DMS79 treated with DMSO at 0.1 percent for 48 hours (cell line): ENCODE measurements at places on chromosomes 6 and 20.

- no peak for DNase-seq
Observed at GRCh38 chr20:14758356-14758755, 420.9 kb upstream of the FLRT3 start.

DNA sequence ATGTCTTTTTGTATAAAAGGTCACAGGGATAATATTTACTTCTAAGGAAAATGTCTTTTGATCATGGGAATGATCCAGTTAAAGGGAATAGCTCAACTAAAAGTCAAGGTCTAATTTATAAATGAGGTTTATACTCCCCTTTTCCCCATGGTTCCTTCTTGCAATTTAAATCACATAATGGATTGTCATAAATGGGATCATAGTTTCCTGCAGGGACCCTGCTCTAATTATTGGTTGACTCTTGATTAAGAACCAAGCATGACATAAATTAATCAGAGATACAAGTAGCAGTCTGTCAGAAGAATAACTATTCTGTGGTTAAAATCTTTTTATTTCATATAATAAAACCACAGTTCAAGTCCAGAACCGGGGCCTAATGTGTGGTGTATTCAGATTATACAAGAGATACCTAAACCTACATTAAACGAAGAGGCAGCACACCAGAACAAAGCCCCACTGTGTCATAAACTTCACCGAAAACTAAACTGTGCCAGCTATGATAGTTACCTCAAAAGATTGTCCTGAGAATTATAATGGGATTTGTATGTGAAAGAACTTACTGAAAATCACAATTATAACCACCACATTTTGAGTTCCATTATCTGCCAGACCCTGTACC is 43.0 kb upstream of the CD83 start:
- DNase-seq = no peak

GRCh38 chr20:31606804-31607639 is 1.9 kb downstream of the ID1 start:
- peak; percentile 81 for DNase-seq

GRCh38 chr6:168581706-168582105 is 140.7 kb downstream of the SMOC2 start:
- no peak for DNase-seq

DNA sequence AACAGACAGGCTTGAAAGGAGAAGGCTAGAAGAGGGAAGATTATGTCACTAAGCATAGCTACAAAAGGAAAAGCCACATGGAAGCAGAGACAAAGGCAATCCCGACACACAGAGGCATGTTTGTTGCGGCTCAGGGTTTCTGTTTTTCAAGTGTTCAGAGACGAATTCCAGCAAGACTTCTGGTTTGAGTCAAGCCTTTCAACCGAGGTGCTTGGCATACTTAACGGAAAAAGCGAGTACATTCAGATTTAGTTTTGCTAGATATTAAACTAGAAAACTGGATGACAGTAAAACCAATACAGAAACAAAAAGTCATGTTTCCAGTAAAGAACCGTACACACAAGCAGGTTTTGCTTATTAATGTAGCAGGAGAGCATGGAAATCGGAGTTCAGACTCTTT is 27.2 kb downstream of the MCUR1 start:
- DNase-seq = no peak

- DNase-seq = no peak
Observed at GRCh38 chr6:166614589-166614988, 12.5 kb downstream of the RPS6KA2 start.

DNA sequence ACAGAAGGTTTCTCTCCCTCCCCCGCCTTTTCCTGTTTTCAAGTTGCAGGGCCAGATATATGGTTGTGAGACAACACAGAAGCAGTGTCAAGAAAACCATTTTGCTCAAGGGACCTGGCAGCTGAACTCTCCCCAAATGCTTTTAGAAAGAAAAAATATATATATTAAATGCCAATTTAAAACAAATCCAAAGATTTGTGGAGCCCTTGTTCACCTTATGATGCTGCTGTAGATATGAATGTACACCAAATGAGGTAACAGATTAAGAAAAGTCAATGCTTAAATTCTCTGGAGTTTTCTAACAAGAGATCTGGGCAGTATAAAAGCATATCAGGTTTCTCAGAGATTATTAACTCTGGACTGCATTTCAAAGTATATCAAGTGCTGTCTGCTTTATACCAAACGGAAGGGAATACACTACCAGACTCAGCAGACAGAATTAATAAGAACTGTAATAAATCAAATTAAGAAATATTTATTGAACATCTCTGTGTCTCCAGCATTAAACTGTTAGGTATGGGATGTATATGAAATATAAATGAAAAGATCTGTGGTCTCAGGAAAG is 357.5 kb downstream of the HDGFL1 start:
- DNase-seq = no peak

- DNase-seq = no peak
Observed at GRCh38 chr20:57203986-57204385, 62.5 kb downstream of the BMP7 start.

DNA sequence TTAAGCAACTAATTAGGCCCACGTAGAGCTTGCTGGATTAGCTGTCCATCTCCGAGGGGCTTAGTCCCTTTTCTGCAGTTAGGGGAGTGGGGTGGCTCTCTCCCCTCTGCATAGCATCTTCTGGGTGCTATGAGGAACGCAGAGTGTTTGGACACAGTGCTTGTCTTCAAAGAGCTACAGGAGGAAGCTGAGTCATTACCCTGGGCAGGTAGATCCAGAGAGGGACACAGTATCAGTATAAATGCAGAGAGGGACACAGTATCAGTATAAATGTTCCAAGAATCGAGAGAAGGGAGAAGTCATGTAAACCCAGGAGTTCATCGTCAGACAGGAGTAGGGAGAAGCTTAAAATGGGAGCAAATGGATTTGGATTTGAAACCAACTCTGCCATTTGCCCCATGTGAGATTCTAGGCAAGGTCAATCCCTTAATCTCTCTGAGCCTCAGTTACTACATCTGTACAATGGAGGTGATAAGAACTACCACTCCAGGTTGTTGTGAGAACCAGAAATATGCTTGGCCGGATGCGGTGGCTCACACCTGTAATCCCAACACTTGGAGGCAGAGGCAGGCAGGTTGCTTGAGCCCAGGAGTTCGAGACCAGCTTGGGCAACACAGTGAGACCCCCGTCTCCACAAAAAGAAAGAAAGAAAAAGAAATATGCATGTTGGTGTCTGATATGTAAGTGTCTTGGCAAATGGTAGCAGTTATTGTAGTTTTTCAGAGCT is 5.5 kb upstream of the GHRH start:
- DNase-seq = no peak

- no peak for DNase-seq
Observed at GRCh38 chr6:166440729-166441128, 58.0 kb upstream of the MPC1 start.

DNA sequence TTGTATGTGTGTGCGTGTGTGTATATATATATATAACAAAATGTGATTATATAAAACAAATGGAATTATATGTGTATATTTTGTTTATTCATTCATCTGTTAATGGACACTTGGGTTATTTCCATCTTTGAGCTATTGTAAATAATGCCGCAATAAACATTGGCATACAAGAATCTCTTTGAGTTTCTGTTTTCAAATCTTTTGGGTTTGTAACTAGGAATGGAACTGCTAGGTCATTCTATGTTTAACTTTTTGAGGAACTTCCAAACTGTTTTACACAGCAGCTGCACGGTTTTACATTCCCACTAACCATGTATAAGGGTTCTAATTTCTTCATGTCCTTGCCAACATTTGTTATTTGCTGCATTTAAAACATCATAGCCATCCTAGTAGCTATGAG is 39.9 kb upstream of the TGM2 start:
- no peak for DNase-seq

GRCh38 chr6:28525496-28526039 is at the start of gene GPX5:
TSS of gene GPX5 (plus strand) at chr6:28525881. CDS start at chr6:28526014, 133 bp downstream.
- no peak for DNase-seq

- no peak for DNase-seq
Observed at GRCh38 chr20:32478576-32478975, 106.6 kb downstream of the NOL4L start.

GRCh38 chr20:17606001-17606400 is 36.1 kb downstream of the DSTN start:
- no peak for DNase-seq

DNA sequence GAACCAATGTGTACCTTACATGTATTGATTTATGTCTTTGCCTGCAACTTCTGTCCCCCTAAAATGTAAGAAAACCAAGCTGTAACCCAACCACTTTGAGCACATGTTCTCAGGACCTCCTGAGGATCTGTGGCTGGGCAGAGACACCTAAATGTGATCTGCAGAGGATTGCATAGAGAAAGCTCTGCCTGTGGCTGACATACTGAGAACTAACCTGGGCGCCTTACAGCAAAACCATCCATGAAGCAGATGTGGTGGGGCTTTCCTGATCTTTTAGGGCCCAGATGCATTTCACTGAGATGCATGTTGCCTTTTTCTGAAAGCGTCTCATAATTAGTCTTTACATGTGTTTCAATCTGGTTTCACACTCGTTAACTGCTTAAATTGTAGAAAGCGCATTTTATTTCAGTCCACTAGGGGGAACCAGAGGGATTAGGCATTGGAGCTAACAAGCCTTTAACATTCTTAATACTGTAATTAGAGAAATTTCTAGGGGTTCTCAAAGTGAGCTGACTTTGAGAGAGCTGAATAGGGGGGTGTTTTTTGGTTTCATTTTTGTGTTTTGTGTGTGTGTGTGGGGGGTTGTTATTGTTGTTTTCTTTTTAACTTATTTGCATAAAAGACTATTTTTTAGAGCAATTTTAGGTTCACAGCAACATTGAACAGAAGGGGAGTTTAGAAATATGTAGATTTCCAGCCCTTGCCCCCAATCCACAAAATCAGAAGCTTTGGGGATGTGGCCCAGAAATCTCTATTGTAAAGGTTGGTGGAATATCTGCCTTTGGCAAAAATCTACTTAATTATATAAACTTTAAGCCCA is 50.9 kb upstream of the FAM184A start:
- peak; percentile 57 for DNase-seq

- DNase-seq = no peak
Observed at GRCh38 chr6:125968493-125968892, 11.9 kb downstream of the HINT3 start.

- DNase-seq = no peak
Observed at GRCh38 chr6:167549213-167549612, 224.3 kb downstream of the TTLL2 start.

DNA sequence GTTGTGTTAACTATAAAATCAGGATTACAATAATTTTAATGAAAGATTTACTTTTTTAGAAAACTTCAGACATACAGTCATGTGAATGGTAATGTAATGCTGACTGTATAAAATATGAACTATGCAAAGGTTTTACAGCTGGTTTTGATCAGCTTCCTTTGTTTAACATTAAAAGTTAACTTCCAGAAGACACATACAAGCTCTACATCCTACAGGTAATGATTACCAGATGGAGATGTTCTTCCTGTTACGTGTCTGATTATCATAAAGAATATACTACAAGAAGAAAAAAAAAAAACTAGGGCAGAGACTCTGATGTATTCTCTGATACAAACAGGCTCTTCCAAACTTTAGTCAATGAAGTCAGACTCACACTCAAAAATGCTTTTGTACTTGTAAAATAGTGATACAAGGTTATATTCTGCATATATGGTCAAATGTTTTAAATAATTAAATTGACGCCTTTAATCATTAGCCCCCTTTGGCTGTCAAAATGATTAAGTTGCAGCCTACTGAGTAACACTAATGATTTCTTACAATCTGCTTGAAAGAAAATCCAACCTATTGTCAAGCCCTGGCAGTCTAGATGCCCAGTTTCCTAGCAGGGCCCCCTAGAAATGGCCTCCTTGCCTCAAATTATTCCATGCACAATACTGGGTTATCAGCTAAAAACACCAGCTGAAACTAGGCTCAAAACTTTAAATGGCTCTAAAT is 251.8 kb upstream of the RUNX2 start:
- DNase-seq = no peak

GRCh38 chr6:107493158-107494057 is 3.5 kb downstream of the SOBP start:
- peak; percentile 66 for DNase-seq
